ENCODE measurements at places on chromosomes 12 and 14.

DNA sequence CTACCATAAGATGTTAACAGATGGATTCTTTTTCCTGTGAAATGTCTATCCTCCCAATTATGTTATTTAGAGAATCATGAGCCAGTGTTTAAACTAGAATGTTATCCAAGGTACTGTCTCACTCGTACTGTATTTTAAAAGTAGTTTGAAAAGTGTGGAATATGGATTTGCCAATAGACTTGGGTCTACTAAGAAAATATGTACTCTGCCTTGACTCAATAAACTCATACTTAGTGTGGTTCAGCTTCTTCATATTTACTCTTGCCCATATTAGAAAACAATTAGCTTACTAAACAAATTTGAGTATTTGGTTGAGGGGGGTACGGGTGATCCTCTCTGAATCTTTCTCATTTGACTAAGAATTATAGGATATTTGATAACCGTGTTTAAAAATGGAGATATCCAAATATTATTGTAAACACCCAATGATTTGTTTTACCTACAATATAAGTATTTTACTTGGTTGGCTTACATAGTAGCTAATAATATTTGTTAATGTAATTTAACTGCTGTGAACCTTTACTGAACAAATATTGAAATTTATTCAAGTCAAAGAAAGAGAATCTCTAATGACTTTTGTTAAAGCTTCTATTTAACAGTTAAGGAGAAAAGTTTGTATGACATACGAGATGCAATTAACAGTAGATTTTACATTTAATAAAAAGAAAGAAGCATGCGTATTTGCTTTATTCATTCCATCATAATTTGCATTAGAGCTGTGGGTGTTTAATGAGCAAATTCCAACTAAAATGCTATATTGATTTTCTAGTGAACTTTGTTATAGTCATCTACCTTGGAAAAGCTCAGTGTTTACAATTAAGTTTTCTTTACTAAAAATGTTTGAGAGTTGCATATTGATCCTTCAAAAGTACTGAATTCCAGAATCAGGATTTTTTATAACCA, 81.2 kb downstream of the MIPOL1 start:
- no peak for DNase-seq

DNA sequence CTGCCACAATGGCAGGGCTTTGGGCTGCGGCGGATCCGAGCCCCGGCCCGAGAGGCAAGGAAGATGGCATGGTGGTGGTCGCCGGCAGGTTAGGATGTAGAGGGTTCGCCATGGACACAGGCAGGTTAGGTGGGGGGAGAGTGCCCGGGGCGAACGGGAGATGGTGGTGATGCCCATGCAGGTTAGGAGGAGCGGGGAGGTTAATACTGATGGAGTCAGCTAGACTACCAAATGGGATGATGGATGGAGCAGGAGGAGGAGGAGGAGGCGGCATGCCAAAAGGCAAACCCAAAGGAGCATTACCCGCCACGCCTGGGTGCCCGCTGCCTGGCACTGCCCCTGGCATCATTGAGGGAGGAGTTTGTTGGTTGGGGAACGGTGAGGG, 6.2 kb downstream of the MYL6 start:
- DNase-seq: no peak

GRCh38 chr12:53193985-53194716, 12.9 kb downstream of the ITGB7 start:
- no peak for DNase-seq

DNA sequence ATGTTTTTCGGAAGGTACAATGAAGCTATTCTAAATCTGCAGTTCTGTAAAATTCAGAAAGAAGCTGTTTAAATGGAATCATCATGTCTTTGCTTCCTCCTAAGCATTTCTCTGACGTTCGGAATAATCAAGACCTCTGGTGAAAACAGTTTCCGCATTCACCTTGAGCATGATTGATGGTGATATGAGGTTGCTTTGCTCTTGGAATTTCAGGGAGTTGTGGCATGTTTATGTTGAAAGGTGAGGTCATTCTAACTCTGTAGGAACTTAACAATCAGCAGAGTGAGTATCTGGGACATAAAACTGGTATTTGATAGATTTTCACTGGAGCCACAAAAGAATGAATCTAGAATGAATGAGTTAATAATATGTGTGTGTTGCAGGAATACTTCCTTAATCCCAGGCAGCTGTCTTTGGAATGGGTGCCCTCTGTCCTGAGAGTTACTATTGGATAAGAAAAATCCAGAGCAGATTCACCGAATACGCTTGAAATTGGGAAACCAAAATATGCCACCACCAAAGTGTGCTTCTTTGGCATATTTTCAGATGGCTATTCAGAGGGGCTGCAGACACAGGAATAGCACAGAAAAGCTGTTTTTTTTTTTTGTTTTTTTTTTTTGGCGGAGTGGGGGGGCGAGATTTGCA, 599.1 kb downstream of the CCER1 start:
- DNase-seq: no peak

- DNase-seq: no peak
These were observed 260.5 kb downstream of the ADAMTS20 start for GRCh38 chr12:43291516-43291915.

GRCh38 chr12:68016136-68016535, 26.9 kb downstream of the IFNG-AS1 start:
- DNase-seq: no peak

- no peak for DNase-seq
These were observed 90.6 kb downstream of the CALM1 start for GRCh38 chr14:90487462-90487861.

- no peak for DNase-seq
These were observed 1109.2 kb downstream of the FLRT2 start for GRCh38 chr14:86639146-86639545.

- no peak for DNase-seq
These were observed 73.8 kb upstream of the BDKRB2 start for GRCh38 chr14:96130854-96131253.
